ENCODE measurements at places on chromosomes 7 and 10.

DNA sequence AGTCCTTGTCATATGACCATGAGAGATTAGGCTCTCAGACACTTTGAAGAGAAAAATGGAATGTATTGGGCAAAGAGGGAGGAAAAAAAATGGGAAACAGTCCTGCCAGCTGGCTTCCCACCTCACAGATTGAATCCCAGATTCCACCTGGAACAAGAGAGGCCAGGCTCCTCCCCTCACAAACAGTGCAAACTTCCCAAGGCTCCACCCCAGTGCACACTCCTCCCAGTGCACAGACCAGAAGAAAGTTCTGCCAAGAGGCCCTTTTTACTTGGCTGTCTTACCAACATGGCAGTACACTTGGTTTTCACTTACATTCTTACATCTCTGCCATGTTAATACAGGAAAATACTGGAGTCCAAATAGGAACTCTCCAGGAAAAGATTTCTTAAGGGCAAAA, 202.3 kb downstream of the AHR start:
- DNase-seq, result no peak

DNA sequence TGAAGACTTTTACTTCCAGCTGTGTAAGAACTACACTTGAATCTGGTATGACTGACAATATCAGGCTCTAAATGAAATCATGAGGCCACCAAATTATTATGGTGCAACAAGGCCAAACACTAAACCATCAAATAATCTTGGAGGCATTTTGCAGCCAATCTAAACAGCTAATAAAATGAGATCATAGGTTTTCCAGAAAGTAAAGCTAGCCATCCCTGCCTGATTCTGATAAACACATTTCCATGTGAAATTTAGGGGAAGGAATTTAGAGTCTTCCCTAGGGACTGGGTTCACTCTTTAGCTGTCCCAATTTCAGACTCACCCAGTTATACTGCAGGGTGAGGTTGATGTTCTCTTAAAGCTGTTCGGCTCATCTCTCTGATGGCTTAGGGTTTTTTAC, 190.3 kb upstream of the TMEM196 start:
- no peak for DNase-seq

- no peak for DNase-seq
These were observed 91.9 kb upstream of the GHITM start for GRCh38 chr10:84047258-84048010.

GRCh38 chr7:76338298-76339084, 20.3 kb downstream of the YWHAG start:
- no peak for DNase-seq

- no peak for DNase-seq
These were observed 155.7 kb downstream of the PLXNA4 start for GRCh38 chr7:132420527-132420926.
